Mesothelial cell of epicardium (in vitro differentiated cells): ENCODE measurements at places on chromosomes 11 and 22.

DNA sequence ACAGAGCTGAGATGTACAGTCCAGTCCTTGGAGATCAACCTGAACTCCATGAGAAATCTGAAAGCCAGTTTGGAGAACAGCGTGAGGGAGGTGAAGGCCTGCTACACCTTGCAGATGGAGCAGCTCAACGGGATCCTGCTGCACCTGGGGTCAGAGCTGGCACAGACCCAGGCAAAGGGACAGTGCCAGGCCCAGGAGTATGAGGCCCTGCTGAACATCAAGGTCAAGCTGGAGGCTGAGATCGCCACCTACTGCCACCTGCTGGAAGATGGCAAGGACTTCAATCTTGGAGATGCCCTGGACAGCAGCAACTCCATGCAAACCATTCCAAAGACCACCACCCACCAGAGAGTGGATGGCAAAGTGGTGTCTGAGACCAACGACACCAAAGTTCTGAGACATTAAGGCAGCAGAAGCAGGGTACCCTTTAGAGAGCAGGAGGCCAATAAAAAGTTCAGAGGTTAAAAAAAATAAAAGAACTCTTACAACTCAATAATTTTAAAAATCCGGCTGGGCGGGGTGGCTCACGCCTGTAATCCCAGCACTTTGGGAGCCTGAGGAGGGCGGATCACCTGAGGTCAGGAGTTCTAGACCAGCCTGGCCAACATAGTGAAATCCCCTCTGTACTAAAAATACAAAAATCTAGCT is 69.9 kb upstream of the RTL6 start:
- DNase-seq = no peak

- DNase-seq = no peak
Measured at GRCh38 chr11:100892886-100893285, 205.8 kb downstream of the ARHGAP42 start.

GRCh38 chr22:44482776-44483175 is 15.3 kb downstream of the RTL6 start:
- no peak for DNase-seq

- no peak for DNase-seq
Measured at GRCh38 chr22:41779929-41780505, 20.5 kb upstream of the CCDC134 start.

GRCh38 chr11:132168344-132168981 is 798.0 kb downstream of the NTM start:
- DNase-seq = no peak

GRCh38 chr11:4375431-4376140 is 7.4 kb upstream of the OR52B4 start:
- DNase-seq = no peak

DNA sequence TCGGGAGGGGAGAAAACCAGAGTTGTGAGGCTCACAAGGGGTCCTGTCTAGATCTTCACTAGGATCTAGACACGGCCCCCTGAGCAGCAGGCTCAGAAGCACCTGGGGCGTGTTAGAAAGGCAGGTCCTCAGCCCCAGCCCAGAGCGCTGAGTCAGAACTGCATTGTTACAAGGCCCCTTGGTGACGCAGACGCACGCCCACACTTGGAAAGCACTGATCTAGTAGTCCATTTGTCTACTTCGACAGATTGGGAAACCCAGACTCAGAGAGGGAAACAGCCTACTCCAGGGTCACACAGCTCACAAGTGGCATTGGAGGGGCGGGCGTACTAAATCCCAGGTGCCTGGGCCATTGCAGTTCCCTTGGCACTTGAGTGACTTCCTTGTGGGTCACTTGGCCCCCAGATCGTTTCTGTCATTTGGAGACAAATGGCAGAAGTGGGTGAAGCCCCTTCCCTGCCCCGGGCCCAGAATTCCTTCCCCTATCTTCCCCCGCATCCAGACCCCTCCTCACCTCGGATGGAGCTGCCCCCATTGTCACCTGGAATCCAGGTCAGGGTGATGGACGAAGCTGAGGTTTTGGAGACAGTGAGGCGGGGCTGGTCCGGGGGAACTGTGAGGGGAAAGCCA is 110.8 kb downstream of the CEP164 start:
- no peak for DNase-seq

GRCh38 chr11:12624595-12624994 is 49.6 kb upstream of the TEAD1 start:
- no peak for DNase-seq

- no peak for DNase-seq
Measured at GRCh38 chr11:110373051-110373702, 56.6 kb upstream of the FDX1 start.

DNA sequence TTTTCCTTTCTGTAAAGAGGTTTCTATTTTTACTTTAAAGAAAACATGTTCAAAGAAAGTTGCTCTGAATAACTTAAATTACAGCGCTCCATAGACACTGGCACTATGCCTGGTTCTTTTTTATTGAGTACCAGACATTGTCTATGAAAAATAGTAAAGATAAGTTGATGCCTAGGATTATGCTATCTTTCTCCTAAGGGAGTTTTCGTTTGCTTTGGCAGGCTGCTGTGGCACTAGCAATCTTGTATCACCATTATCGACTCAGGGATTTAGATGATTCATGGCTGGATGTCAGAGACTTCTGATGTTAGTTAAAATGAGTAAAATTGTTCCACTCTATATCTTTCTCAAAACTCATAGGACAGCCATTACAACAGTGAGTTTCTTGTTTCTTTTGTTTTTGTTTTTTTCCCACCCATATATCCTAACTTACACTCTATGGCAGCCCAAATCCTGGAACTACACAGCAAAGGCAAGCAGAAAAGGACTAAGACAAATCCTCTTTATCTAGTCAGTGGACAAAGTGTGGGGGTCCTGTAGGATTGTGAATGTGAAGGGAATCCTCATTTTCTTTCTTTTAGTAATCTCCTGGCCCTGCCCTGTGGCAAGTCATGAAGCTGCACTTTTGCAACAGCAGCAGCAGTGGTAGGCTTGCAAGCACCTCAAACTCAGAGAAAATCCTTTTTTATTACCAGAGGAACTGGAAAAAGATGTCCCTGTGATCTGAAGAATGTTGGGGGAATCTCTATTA is 20.7 kb downstream of the SLN start:
- no peak for DNase-seq

GRCh38 chr22:46036558-46037408 is 59.8 kb upstream of the WNT7B start:
- no peak for DNase-seq

DNA sequence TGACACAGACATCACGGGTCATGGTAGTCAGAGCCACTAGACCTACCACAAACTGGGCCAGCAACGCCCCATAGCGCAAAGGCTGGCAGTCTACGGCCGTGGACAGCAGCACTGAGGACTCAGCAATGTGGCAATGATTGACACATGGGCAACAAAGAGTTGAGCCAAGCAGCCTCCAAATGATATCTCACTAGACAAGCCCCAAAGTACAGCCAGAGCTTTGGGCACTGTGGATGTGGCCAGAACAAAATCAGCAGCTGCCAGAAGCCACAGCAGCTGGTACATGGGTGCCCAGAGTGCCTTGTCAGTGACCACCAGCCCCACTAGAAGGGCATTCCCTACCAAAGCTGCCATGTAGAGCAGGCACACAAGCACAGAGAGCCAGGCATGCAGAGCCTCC is 11.2 kb upstream of the UBQLNL start:
- no peak for DNase-seq

- DNase-seq = no peak
Measured at GRCh38 chr11:9629064-9629463, 34.8 kb upstream of the SWAP70 start.

GRCh38 chr22:37228106-37229011 is 15.7 kb downstream of the RAC2 start:
- DNase-seq = no peak

GRCh38 chr11:103736315-103737036 is 300.0 kb upstream of the DDI1 start:
- no peak for DNase-seq

GRCh38 chr22:25067851-25068421 is 115.4 kb downstream of the KIAA1671 start:
- DNase-seq = no peak

GRCh38 chr11:66639066-66639813 is 737 bp downstream of the RBM4 start:
- no peak for DNase-seq

GRCh38 chr22:43293655-43294392 is 49.3 kb downstream of the SCUBE1 start:
- DNase-seq = no peak

DNA sequence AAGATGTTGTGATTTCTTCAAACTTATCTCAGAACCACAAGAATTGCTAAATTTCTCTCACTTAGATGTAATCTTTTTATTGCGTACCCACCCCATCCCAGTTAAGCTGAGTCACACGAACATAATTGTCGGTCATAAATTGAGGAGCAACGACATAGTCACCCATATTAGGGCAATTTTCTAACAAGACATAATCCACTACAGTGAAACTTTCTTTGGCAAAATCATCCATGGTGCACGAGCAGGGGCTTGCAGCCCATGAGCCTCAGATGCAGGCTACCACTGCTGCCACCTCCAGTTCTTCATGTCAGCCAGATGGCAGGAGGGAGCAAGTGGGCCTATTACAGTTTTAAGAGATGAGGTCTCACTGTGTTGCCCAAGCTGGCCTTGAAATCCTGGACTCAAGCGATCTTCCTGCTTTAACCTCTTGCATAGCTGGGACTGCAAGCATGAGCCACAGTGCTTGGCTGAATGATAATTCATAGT is 70.3 kb upstream of the GRK2 start:
- DNase-seq = no peak

DNA sequence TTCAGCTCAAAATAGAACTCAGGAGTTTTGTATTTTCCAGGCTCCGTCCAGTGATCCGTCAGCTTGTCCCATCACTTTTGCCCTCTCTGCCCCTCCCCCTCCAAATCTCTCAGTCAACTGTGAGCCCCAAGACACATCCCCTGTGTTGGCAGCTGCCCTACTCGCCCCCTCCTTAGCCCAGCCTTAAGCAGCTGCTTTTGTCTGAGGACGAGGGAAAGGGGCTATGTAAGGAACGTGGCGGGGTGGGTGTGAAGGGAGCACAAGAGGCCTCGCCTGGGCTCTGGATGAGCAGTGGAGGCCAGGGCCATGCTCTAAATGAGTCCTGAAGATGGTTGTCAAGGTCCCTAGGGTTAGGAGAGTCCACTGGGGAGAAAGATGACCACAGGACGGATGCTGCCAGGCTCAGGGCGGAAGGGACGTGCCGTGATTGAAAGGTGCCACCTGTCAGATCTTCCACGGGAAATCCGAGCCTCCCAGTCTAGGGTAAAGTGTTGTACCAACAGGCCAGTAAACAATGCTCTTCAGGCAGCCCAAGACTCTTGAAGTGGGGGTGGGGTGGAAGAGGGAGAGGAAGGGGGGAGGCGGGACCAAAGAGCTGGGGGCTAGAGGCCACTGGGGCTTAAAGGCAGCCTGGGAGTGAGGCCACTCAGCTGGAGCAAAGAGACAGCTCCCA is at the start of gene SMTNL1:
Gene SMTNL1, plus strand, starts transcription at position 649 of the 673 bp plus-strand sequence. CDS start 5,048 bp downstream, outside the sequence.
- DNase-seq = no peak

DNA sequence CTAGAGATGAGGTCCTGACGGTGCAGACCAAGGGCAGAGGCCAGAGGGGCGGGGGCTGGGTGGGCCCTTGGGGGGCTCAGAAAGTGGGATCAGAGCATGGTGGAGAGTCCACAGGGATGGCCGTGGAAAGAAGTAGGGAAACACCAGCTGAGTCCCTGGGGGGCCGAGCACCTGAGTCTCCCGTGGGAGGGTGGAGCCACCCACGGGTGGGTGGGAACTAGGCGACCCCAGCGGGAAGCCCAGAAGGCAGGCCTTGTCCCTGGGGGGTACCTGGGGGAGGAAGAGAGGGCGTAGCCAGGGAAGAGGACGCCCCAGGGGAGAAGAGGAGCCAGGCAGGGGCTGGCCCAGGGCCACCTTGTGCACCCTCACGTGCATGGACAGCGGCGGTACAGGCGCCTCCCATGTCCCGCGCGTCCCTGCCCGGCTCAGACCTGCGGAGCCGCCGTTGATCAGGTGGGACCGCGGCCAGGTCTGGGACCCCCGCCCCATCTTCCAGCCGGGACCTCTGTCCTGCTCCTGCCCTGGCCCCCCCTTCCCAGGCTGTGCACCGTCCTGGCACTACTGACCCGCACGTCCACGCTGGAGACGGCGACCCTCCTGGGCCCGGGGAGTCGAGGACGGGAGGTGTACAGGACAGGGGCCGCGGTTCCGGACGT is 10.2 kb downstream of the CRELD2 start:
- no peak for DNase-seq

DNA sequence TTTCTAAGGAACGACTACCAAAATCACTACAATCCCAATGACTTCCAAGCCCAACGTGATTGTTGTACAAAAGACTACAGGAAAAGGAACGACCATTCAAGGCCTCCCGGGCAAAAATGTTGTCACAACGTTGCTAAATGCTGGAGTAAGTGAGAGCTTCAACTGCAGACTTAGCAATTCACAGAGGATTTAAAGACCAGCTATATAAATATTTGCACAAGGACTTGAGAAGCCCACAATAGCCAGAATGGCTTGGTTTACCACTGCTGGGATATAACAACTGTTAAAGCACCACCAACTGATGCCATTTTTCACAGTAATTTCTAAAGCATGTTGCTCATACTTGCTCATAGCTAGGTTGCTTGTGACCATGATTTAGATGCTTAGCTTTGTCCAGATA is 78.3 kb downstream of the EMSY start:
- DNase-seq = no peak

DNA sequence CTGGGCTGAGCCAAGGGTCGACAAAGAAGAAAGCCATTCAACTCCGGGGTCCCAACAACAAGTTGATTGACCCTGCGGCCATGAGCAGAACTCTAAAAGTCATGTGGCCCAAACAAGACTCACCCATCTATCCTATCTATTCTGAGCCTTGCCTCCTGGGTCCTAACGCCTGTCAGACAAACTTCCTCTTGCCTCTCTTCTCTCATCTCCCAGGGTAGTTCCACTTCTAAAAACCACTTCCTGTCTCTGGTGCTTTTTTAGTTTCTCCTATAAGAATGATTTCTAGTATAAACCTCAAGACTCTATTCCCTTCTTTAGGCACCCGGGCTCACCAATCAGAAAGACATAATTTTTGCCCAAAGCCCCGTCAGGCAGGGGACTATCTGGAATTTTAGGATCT is 530.2 kb downstream of the DLG2 start:
- no peak for DNase-seq

DNA sequence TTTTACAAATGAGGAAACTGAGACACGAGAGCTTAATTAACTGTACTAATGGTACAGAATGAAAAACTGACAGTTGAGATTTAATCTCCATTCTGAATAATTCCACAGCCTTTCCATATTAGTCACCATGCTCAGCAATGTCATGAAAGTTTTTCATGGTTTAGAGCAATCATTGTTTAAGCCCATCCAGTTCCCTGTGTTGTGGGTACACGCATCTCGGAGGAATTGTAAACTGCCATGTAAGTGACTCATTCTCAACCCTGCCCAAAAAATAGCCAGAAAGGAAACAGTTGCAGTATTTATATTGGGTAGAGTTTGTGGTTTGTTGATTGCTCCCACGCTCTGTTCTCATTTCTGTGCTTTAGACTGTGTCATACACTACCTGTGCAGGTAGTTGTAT is 1790.8 kb downstream of the LRRC4C start:
- no peak for DNase-seq
